ENCODE measurements at places on chromosomes 2 and 18.

GRCh38 chr18:35479911-35480586, 17.7 kb downstream of the INO80C start:
- DNase-seq, result no peak
- no peaks in the 10 kb centered on the region for H3K36me3 ChIP-seq
- H3K4me1 ChIP-seq, result peaks cover 45% of the 10 kb centered on the region
- no peak overlapping the region for H3K4me3 ChIP-seq
- peak overlapping the region; percentile 90 for H3K27ac ChIP-seq
- no peaks in the 10 kb centered on the region for H3K27me3 ChIP-seq

GRCh38 chr18:58230438-58231179, 186.6 kb downstream of the NEDD4L start:
- H3K36me3 ChIP-seq, result no peaks in the 10 kb centered on the region
- DNase-seq, result no peak
- no peak overlapping the region for H3K27ac ChIP-seq
- H3K4me1 ChIP-seq, result no peaks in the 10 kb centered on the region

DNA sequence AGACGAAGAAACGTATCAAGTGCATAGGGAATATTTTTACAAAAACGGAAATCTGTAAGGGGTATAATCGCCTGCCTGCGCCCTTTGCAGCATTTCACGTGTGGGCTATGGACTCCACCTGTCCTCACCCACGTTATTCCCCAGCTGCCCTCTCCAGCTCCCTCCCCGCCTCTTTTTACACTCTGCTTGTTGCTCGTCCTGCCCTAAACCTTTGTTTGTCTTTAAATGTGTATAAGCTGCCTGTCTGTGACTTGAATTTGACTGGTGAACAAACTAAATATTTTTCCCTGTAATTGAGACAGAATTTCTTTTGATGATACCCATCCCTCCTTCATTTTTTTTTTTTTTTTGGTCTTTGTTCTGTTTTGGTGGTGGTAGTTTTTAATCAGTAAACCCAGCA, 169.4 kb upstream of the SIX3 start:
- no peak overlapping the region for H3K27ac ChIP-seq
- H3K4me1 ChIP-seq, result no peaks in the 10 kb centered on the region
- DNase-seq, result no peak
- peaks cover 15% of the 10 kb centered on the region for H3K27me3 ChIP-seq
- no peak overlapping the region for H3K4me3 ChIP-seq
- no peaks in the 10 kb centered on the region for H3K36me3 ChIP-seq

DNA sequence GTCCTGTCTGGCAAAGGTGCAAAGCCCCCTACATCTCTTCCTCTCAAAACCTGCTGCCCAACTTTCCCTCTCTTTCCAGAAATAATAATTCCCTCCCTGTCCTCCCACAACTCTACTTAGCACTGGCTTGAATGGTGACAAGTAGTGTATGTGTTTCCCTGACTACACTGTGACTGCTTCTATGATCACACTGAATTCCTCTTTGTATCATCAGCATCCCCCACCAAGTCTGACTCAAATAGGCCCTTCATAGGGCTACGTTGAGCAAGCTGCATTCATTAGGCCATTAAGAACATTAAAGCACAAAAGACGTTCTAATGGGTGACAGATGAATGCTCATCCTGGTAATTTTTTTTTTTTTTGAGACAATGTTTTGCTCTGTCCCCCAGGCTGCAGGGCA, 13.7 kb upstream of the ST3GAL5 start:
- no peak overlapping the region for H3K27ac ChIP-seq
- peaks cover 7% of the 10 kb centered on the region for H3K27me3 ChIP-seq
- H3K4me1 ChIP-seq, result no peaks in the 10 kb centered on the region
- no peaks in the 10 kb centered on the region for H3K36me3 ChIP-seq
- DNase-seq, result no peak

DNA sequence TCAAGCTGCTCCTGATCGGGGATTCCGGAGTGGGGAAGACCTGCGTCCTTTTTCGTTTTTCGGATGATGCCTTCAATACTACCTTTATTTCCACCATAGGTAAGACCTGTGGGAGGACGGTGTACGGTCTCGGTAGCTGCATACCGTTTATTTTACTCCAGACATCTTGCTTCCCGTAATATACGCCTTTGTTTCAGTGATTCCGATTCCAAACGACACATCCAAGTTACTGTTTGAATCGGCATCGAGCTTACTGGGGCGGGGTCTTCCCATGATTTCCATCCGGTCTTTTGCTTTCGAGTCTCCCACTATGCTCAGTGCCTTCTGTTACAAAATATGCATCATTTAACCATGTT, 731 bp downstream of the RAB10 start:
- no peaks in the 10 kb centered on the region for H3K36me3 ChIP-seq
- H3K27me3 ChIP-seq, result no peaks in the 10 kb centered on the region
- H3K4me1 ChIP-seq, result peaks cover 11% of the 10 kb centered on the region
- peak overlapping the region; percentile 97 for H3K4me3 ChIP-seq

DNA sequence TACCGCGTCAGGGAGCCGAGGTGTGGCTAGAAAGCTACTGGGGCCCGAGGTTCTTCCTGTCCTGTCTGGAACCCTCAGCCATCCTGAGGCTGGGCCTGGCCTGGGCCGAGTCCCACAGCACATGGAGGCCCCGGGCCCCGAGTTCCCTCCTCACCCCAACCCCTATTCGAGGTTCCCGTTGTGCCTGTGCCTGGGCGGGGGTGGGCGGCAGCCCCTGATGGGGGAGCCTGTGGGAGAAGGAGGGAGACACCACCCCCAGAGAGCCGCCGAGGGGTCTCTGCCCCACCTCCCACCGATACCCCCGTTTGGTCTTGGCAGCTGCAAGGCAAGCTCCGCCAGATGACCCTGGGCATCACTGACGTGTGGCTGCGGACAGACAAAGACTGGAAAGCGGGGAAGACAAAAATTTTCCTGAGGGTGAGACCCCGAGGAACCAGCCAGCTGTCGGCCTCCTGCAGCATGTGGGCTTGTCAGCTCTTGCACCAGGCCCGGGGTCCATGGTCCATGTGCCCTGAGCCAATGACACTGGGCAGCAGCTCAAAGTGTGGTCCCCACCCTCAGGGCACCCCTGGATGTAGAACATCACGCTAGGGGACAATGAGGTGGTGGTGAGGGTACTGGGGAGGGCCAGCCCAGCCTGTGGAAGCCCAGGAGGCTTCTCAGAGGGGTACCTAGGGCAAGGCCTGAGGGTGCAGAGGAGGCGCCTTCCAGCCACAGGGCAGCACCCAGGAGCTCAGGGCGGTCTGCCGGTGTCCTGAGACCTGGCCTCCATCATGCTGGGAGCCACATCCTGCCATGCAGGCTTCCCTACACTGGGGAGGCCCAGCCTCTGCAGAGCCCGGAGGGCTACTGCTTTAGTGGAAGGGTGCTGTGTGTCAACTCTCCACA, 52.5 kb upstream of the GPR17 start:
- H3K4me3 ChIP-seq, result no peak overlapping the region
- no peaks in the 10 kb centered on the region for H3K27me3 ChIP-seq
- no peak for DNase-seq
- H3K27ac ChIP-seq, result no peak overlapping the region

GRCh38 chr2:203891474-203891873, 23.9 kb downstream of the CTLA4 start:
- H3K27ac ChIP-seq, result no peak overlapping the region
- H3K36me3 ChIP-seq, result no peaks in the 10 kb centered on the region
- H3K4me1 ChIP-seq, result no peaks in the 10 kb centered on the region

DNA sequence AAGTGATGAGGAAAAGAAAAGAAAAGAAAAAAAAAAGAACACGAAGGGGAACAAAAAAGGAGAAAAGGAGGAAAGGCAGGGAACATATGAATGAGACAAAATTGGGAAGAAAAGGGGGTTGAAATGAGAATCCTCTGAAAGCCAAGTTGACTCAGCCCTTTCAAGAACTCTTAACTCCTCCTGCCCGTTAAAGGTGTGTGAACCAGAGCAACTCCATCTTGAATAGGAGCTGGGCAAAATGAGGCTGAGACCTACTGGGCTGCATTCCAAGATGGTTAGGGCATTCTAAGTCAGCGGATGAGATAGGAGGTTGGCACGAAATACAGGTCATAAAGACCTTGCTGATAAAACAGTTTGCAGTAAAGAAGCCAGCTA, 4.0 kb upstream of the POLE4 start:
- DNase-seq, result no peak
- no peaks in the 10 kb centered on the region for H3K36me3 ChIP-seq
- H3K4me1 ChIP-seq, result peaks cover 3% of the 10 kb centered on the region
- no peak overlapping the region for H3K4me3 ChIP-seq
- no peaks in the 10 kb centered on the region for H3K27me3 ChIP-seq
